ENCODE measurements at places on chromosomes 1 and 21. TPM values are rescaled to one million over a fixed set of nuclear protein-coding genes. Genes with fewer than 3 reads are reported as not detected.

The DAB1 gene
- not detected for total RNA-seq

The FALEC gene
- total RNA-seq = not detected

The SFN gene
- total RNA-seq = not detected

- H3K36me3 ChIP-seq = no peaks in the 10 kb centered on the region
- no peaks in the 10 kb centered on the region for H3K27me3 ChIP-seq
- no peak overlapping the region for H3K4me3 ChIP-seq
These were observed 22.7 kb upstream of the SLC2A1 start for GRCh38 chr1:42981255-42981805.

DNA sequence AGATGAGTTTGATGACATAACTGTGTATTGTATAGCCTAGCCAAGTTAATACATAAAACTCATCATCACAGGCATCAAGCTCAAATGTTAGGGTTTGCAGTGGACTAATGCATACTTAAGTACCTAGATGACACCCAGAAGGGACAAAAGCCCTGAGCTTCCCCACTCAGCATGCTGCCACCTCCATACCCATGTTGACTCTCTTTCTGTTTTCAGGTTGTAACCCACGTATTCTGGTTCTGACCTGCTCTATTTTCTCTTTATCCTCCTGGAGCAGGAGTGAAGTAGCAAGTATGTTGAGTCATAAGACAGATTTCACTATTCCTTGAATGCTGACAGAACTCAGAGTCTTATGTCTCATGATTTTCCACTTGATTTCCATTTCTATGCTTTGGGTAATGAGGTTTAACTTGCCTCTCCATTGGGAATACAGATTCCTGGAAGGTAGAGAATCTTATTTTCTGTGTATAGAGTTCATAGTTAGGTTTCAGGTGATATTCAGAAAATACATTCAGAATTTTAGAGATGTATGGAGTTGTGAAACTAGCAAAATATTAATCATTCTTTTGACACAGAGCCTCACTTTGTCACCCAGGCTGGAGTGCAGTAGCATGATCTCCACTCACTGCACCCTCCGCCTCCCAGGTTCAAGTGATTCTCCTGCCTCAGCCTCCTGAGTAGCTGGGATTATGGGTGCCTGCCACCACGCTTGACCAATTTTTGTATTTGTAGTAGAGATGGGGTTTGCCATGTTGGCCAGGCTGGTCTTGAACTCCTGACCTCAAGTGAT is 122.5 kb upstream of the KCNJ15 start:
- H3K4me1 ChIP-seq = peaks cover 21% of the 10 kb centered on the region
- no peaks in the 10 kb centered on the region for H3K27me3 ChIP-seq
- peak; percentile 17 for DNase-seq
- H3K4me3 ChIP-seq = no peak overlapping the region

- no peak overlapping the region for H3K27ac ChIP-seq
- no peaks in the 10 kb centered on the region for H3K4me1 ChIP-seq
- H3K36me3 ChIP-seq = no peaks in the 10 kb centered on the region
- DNase-seq = no peak
- no peaks in the 10 kb centered on the region for H3K27me3 ChIP-seq
These were observed 1077.2 kb downstream of the TTLL7 start for GRCh38 chr1:82921759-82922158.

DNA sequence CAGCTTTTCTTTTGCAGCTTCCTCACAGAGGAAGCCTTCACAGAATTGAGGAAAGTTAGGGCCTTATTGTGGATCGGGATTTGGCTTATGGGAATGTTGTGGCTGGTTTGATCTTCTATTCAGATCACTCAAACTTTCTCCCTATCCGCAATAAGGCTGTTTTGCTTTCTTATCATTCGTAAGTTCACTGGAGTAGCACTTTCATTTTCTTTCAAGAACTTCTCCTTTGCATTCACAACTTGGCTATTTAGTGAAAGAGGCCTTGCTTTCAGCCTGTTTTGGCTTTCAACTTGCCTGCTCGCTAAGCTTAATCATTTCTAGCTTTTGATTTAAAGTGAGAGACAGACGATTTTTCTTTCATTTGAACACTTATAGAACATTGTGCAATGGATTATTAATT is 181.9 kb upstream of the B3GALT2 start:
- H3K36me3 ChIP-seq = no peaks in the 10 kb centered on the region
- no peak overlapping the region for H3K27ac ChIP-seq
- H3K4me3 ChIP-seq = no peak overlapping the region
- no peaks in the 10 kb centered on the region for H3K4me1 ChIP-seq
- DNase-seq = no peak

DNA sequence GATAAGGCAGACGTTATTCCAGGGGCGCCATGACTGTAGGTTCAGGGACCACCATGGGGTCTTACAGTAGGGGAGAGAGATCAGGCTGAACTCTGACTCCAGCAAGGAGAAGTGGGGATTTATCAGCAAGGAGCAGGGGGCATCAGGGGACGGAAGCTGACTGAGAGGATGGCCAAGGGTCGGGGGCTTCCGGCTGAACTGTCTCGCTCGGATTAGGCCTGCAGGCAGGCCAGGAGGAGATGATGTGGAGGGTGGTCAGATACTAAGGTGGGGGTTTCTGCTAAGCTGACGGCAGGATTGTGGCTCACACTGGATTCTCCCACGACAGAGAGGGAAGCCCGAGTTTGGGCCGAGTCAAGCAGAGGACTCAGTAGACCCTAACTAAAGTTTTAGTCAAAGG is 186.9 kb upstream of the VAMP3 start:
- no peak overlapping the region for H3K27ac ChIP-seq
- H3K4me3 ChIP-seq = no peak overlapping the region
- H3K36me3 ChIP-seq = no peaks in the 10 kb centered on the region
- H3K4me1 ChIP-seq = peaks cover 12% of the 10 kb centered on the region
- DNase-seq = no peak
